ENCODE measurements at places on chromosomes 1 and 21.
A peak's percentile ranks its signal among the peaks of the same experiment; 100 is the strongest.

GRCh38 chr1:89753761-89754160 is 67.1 kb upstream of the LRRC8D start:
- no peak for DNase-seq

GRCh38 chr1:219359126-219359525 is 185.4 kb downstream of the LYPLAL1 start:
- DNase-seq, result no peak

GRCh38 chr1:61337981-61338848 is 255.9 kb downstream of the NFIA start:
- peak; percentile 92 for DNase-seq

- no peak for DNase-seq
Measured at GRCh38 chr21:45264146-45264911, 23.4 kb downstream of the POFUT2 start.

- DNase-seq, result peak; percentile 69
Measured at GRCh38 chr1:7218210-7218832, 433.1 kb downstream of the CAMTA1 start.
